ENCODE measurements at places on chromosomes 3 and 15.

DNA sequence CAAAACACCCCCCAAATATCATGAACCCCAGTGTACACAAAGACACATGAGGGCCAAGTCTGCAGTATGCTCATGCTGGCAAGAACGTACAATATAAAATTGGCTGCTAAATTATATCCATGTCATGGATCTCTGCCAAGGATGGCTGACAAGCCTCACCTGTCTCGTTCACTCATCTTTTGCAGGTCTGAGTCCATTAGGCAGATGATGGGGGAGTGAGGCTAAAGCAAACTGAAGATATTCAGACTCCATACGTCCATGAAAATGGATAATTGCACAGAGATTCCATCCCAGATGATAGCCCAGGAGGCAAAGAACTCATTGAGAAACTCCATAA, 122.3 kb upstream of the PTPRG start:
- DNase-seq = no peak

DNA sequence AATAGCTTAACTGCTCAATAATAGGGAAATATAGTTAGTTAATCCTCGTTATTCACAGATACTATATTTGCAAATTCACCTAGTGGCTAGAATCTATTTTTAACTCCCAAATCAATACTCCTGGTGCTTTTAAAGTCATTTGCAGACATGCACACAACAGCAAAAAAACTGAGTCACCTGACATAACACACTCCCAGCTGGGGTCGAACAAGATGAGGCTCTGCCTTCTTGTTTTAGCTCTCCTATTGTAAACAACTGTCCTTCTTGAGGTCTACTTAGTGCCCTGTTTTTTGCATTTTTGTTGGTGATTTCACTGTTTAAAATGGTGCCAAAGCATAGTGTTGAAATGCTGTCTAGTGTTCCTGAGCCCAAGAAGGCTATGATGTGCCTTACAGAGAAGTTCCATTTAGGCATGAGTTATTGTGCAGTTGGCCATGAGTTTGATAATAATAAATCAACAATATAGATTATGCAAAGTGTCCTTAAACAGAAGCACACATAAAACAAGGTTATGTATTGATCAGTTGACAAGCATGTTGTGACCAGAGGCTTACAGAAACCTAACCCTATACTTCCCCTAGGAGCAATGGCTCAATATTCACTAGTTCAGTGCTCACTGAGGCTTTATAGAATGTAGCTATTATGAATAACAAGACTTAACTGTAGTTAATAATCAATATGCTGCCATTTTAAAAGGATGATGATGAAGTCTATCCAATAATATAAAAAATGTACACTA, 18.6 kb downstream of the MAP3K13 start:
- no peak for DNase-seq

DNA sequence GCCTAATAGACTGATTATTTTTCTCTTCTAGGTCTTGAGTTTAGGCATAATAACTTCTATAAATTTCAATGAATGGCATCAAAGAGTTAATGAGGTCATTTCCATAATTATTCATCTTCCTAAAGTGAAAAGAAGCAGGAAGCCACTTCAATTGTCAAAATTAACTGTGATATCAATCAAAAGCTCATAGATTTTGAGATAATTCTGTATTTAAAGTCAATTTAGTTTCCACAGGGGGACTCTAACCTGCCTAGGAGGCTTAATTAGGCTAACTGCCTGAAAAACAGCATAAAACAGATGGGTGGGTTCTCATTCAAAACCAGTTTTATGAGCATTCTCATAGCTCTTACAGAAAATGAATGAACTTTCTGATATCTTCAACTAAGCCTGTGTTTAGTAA, 177.8 kb downstream of the OTOL1 start:
- no peak for DNase-seq

- no peak for DNase-seq
Measured at GRCh38 chr3:171234298-171235010, 207.9 kb upstream of the SLC2A2 start.

GRCh38 chr3:13027154-13027553, 46.1 kb downstream of the IQSEC1 start:
- DNase-seq = no peak

GRCh38 chr3:186826410-186826975, 16.0 kb upstream of the ADIPOQ start:
- no peak for DNase-seq

- no peak for DNase-seq
Measured at GRCh38 chr3:52093756-52094545, 37.6 kb upstream of the DUSP7 start.

GRCh38 chr3:116000311-116000710, 377.0 kb downstream of the GAP43 start:
- no peak for DNase-seq
